ENCODE measurements at places on chromosomes 7 and 10.

GRCh38 chr7:129499999-129500398, 2.3 kb upstream of the SMKR1 start:
- no peak for DNase-seq

DNA sequence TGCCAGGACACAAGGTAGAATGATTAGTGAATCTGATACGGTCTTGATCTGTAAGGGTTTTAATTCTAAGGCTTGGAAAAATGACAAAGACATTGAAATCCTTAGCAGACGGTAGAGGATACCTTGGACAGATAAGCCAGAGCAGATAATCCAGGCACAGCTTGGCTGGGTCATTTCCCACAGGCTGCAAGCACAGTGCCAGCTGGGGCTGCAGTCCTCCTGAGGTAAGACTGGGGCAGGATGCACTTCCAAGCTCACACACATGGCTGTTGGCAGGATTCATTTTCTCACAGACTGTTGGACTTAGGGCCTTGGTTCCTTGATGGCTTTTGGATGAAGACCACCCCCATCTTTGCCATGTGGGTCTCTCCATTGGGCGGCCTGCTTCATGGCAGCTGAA, 63.2 kb upstream of the BMPER start:
- no peak for DNase-seq

- DNase-seq, result no peak
These were observed 22.1 kb downstream of the CPEB3 start for GRCh38 chr10:92268748-92269147.

DNA sequence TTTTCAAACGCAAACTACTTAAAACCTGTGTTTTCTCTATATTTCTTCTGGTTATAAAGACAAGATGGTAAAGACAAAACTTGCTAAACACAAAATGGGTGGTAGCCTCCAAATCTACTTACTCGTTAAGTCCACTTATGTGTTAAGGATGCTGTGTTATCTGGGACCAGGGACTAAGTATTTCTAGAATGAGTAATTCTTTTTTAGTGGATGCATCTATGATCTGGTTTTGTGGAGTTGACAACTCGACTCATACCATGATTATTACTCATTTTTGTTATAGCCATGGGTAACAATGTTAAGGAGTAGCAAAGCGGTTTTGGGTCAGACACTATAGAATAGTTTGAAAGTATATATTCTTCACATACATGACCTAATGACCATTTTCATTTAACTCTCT, 239.5 kb upstream of the FOXP2 start:
- DNase-seq, result no peak

GRCh38 chr7:40965016-40965415, 737.9 kb downstream of the INHBA start:
- DNase-seq, result no peak

DNA sequence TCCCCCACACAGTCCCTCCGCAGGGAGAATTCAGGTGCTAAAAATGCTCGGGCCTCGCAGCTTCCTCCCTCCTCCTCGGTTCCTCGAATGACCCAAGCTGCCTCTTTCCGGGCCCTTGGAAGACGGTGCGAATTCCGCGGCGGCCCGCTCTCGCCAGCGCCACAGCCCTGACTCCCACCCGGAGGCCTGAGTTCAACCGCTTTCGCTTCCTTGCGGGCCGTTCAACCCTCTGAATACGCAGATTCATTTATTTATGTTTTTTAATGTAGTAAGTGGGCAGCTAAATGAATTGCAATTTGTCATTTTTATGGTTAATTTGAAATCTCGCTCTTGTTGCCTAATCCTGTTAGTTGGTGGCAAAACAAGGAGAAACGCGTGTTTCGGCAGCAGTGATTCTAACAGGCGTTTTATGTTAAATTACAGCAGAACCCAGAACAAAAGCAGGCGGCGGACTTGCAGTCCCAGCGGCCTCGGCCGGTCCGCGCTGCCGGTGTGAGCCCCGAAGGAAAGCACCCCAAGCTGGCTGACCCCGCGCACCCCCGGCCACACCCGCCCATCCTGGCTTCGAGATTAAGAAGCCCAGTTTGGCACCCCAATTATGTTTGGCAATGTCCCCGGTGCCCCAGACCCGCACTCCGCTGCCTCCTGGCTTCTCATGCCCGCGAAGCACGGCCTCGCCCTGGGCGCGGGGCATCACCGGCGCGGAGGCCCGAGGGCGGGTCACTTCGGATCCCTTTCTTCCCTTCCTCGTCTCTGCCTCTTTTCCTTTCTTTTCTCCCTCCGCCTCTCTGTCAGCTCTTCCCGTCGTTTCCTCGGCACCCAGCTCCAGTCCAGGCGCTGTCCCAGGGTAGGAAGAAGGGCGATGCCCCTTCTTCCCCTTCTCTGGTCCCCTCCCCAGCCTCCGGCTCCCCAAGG, 75.9 kb downstream of the INSIG1 start:
- no peak for DNase-seq

DNA sequence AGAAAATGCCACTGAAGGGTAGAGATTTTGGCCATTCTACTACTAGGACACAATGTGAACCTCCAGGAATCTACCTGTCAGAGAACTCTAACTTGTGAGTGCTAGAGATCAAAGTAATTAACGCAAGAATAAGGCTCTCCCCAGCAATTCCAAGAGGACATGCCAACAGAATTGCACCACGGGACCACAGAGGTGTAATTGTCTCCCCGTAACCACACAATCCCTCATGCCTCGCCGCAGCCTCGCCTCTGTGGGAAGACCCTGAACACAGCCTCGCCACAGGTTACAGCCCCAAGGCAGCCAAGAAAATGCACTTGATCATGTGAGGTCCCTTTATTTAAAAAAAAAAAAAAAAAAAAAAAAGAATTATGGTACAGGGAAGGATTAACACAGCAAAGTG, 29.5 kb downstream of the CDCA7L start:
- DNase-seq, result no peak

DNA sequence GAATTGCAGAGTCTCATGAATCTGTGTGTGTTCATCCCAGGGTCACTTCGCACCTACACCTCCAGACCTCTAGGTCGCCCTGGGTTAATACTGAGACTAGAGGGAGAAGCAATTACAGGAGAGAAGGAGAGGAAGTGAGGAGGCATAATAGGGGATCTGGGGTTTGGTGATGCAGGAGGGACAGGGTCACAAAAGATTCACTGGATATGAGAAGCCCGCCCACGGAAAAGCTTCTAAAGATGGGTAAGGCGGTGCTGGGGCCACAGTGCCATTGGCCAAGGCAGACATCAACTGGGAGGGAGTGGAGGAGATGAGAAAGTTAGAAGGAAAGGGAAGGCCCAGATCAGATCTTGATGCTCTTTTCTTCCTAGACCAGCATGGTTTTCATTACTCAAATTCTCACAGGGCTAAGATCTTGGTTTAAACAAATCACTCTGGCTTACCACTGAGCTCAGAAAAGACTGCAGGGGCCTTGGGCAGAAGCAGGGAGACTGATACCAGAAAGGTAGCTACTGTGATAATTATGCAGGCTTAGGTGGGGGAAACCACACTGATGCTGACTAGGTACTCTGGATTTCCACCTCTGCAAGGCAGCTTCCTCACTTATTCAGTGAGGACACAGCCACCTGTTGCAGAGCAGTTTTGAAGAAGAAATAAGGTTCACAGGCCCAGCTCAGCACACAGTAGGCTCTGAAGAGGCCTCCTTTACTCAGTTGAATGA, 17.4 kb upstream of the ZNF273 start:
- no peak for DNase-seq

DNA sequence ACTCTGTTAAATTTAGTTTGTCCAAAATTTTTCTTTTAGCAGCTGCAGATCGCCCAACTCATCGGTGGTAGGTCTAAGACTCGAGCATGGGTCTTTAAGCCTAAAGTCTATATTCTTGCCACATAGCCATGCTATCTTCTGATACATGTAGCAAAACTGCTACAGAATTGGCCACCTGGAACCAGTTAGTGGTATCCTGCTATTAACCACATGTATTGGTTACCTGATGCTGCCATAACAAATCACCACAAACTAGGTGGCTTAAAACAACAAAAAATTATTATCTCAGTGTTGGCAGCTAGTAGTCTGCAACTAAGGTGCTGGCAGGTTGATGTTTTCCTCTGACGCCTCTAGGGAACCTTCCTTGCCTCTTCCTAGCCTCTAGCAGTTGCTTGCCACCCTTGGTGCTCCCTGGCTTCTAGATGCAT, 96.7 kb upstream of the PIK3CG start:
- no peak for DNase-seq

- DNase-seq, result no peak
These were observed 9.1 kb upstream of the SLC29A3 start for GRCh38 chr10:71309919-71310318.

DNA sequence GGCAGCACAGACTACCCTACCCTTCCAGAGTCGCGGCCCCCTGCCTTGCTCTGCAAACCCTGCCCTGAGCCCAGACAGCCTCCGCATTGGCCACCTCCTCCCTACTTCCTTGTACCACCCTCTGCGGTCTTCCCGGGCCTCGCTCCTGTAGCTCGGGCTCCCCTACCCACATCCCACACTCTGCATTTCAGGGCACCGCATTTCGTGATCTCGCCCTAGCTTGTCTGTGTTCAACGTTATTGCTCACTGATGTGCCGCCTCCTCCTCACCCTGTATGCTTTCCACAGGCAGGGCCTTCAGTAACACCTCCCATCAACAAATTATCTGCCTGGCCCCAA, 6.6 kb downstream of the PDIA4 start:
- DNase-seq, result no peak

DNA sequence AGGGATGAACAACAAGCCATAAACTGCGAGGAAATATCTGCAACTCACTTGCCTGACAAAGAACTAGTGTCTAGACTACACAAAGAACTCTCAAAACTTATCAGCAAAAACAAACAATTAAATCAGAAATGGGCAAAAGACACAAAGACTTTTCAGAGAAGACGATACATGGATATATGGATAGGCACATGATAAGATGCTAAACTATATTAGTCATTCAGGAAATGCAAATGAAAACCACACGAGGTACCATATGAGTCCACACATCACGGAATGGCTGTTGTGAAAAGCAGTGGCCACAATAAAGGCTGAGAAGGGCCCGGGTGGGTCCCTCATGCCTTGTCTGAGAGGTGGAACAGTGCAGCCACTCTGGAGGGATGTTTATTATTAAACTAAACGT, 267.8 kb downstream of the WDR37 start:
- no peak for DNase-seq

DNA sequence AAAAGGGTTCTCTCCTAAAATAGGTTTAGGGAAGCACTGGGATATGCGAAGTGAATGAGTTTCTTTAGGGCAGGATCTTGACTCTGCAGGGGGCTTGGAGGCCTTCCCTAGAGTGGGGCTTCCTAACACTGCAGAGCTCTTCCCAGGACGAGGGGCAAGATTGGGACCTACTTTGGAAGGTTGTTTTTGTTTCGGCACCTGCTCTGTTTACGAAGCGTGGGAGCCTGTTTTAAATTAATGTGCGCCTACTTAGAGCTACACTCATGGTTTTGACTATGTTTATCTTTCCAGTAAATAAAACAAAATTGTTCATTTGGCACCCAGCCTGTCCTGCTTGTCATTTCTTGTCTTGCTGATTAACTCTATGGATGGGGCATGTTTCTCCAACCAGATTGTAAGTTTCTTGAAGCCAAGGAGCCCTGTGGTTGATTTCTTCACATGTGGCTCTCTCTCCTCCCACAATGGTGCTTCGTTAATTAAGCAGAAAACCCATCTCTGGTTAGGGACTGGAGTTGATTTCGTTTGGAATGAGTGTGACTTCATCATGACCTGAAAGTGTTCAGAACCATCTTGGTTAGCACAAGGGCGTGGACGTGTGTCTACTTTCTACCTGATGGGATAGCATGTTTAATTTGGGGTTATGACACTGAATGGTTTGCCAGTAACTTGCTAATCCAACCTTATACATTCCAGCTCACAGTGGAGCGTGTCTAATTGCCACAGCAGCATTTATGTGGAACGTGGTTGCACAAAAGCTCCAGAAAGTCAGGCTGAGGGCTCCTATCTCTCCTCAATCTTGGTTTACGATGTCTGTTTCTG, 98.1 kb downstream of the TCF7L2 start:
- DNase-seq, result no peak

- no peak for DNase-seq
These were observed 41.2 kb upstream of the VCL start for GRCh38 chr10:73956476-73957359.

DNA sequence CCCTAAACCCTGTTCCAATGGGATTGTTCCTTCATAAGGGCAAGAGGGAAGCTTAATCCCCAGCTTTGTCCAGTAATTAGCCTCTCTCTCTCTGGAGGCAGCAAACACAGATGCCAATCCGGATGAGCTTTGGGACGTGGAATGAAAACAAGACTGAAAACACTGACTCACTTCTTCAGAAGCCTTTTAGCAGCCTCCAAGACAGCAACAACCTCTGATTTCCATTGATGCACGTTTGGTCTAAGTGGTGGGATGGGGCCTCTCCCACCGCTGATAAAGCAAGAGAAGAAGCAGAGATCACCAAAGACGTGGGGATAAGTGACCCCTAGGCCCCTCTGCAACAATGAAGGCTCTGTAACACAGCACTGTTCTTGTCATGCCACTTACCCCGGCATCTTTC, 5.8 kb upstream of the GFRA1 start:
- DNase-seq, result no peak

GRCh38 chr7:142110638-142111037, 880 bp upstream of the MGAM2 start:
- no peak for DNase-seq

- DNase-seq, result no peak
These were observed 9.2 kb downstream of the AKR1B1 start for GRCh38 chr7:134449680-134450079.

DNA sequence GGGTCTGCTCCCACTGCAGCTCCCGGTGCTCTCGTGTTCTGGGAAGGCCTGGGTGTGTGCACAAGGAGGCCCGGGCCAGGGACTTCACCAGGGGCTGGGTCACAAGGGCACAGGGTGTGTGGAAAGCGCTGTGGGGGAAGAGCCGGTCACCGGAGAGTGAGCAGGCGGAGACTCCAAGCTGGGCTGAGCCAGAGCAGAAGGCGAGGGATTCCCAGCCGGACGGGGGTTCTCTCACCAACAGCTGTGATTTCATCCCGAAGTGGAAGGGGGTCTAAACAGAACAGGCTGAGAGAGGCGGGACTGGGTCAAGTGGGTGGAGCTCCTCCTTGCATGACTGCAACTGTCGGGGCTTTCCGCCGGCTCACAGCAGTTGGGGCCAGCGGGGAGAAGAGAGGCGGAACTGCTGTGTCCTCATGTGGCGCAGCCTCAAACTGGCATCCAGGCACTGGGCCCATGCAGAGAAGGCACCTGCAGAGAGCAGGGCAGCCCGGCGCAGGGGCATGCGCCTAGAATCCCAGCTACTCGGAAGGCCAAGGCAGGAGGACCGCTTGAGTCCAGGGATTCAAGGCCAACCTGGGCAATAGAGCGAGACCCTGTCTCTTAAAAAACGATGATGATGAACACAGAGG, 7.6 kb upstream of the ORAI2 start:
- peak; percentile 67 for DNase-seq

DNA sequence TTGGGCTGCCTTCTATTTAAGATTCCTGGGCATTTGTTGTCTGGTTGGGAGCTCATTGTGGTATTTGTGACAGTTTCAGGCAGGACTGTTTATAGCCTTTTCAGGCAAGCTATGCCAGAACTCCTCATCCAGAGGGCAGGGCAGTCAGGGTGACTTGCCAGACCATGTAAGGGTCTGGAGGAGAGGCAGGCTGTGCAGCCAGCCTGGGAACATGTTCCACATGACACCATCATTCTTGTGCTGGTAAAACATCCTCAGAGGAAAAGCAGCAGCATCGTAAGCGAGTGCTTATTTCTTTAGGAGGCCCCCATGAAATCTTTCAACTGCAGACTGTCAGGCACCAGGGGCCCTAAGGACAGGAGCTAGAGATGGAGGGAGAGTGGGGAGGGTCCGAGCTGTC, 44.0 kb upstream of the SORBS1 start:
- DNase-seq, result no peak

All from activated T-helper 1 cell treated with Interleukin-2 at 50 U/mL for 16 hours (primary cell).